ENCODE measurements at places on chromosomes 16 and 17. TPM values are rescaled to one million over a fixed set of nuclear protein-coding genes. Genes with fewer than 3 reads are reported as not detected.

GRCh38 chr17:74467221-74467951, 952 bp downstream of the CD300A start:
- no peak for DNase-seq

DNA sequence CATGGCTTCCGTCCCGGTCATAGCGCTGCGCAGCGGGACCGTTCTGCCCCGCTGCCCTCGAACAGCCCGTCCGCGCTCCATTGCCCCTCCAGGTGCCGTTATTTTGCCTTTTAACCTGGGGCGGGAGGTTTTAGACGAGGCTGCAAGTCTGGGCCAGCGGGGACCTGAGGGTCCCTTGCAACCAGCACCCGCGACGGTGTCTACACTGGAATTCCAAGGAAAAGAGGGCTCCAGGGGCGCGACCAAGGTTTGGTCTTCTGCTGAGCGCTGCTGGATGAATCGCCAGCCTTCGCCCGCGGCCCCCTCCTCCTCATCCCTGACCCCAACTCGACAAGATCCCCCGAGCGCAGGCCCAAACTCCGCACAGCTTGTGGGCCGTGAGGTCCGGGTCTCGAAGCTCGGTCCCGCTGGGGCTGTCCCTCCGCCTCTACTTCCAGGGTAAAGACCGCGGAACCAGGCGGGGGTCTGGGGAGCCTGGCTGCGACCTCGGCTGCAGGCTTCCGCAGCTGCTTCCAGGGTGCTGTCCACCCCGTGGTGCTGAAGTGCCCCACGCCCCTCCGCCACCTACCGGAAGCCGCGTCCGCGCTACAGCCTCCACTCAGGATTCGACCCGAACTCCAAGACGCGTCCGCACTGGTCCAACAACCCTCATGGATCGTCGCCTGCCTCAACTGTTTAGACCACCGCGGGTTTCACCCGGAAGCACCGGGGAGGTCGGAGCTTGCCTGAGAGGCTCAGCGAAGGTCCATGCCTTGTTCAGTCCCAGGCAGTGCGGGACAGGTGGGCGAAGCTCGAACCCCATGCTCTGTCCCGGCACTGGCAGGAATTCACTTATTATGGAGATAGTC, 10.1 kb upstream of the CA4 start:
- DNase-seq: no peak

- DNase-seq: peak; percentile 31
These were observed 20.6 kb upstream of the PIK3R6 start for GRCh38 chr17:8887834-8888703.

DNA sequence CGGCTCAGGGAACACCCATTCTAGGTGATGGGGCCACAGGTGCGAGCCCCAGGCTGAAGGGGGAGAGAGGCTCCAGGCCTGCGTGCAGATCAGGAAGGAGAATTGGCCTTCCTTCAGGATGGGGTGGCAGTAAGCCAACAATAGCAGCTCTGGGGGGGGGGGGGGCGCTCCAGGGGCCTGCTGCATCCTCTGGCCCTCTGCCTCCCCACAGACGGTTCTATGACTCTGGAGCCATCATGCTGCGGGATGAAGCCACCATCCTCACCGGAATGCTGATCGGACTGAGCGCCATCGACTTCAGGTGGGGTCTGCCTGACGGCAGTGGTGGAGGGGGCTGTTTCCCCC, 6.1 kb downstream of the RUNDC3A start:
- DNase-seq: no peak

- no peak for DNase-seq
These were observed 23.4 kb downstream of the RBL2 start for GRCh38 chr16:53457670-53458069.

- peak; percentile 25 for DNase-seq
These were observed 1.7 kb upstream of the ITGAE start for GRCh38 chr17:3802461-3803307.

DNA sequence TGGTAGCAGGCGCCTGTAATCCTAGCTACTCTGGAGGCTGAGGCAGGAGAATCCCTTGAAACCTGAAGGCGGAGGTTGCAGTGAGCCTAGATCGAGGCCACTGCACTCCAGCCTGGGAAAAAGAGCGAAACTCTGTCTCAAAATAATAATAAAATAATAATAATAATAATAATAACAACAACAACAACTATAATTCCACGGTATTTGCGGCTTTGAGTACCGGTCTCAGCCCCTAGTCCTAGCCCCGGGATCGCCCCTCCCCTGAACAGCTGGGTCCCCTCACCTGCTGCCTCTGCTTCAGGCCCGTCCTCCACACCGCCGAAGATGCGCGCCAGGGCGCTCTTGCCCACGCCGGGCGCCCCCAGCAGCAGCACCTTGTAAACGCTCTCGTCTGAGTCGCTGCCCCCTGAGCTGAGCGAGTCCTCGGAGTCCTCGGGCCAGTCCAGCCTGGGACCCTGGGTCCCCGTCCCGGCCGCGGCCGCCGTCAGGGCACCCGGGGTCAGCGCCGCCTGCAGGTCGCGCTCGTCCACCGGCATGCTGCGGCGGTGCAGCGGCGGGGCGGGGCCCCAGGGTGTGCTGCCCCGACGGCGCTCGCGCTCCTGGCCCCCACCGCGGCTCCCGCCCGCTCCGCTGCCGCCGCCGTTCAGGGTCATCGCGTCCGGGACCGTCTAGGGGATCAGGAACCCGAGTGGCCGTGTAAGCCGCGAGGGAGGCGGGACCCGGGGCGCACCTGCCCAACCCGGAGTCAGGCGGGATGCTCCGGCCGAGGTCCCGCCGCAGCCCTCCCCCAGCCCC, 611 bp downstream of the RRAD start:
- no peak for DNase-seq

- DNase-seq: no peak
These were observed 175.1 kb downstream of the SOX9 start for GRCh38 chr17:72295916-72296315.

DNA sequence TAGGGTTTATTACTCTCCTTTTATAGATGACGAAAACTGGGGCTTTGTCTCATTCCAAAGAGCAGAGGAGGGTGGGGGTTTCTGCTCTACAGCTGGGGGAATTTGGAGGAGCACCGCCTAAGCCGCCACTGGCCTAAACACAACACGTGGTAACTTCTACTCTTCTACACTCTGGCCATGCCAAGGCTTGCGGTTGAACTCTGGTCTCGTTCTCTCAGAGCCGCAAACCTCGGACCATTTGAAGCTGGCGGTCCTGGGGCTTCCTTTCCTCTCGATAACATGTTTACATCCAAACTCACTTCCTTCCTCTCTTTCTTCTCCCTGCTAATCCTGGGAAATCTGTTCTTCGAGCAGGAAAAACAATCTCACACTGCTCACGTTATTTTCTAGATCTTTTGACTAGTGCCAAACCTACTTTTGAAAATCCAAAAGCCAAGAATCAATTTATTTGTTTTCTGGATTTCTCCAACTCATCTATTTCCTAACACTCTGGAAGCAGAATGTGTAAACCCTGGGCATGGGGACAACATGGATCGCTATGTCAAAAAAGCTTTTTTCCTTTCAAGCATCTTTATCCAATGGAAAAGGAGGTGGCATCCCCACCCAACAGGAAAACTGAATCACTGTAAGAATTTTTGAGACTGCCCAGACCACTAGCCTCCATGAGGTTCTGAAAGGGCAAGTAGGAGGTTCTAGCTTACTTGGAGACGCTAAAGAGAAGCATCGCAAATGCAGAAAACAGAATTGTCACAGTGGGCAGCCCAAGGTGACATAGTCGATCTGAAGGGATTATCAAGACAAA, 13.6 kb upstream of the EEF2K start:
- DNase-seq: no peak

Gene TP53TG3C
- not detected for polyA plus RNA-seq

DNA sequence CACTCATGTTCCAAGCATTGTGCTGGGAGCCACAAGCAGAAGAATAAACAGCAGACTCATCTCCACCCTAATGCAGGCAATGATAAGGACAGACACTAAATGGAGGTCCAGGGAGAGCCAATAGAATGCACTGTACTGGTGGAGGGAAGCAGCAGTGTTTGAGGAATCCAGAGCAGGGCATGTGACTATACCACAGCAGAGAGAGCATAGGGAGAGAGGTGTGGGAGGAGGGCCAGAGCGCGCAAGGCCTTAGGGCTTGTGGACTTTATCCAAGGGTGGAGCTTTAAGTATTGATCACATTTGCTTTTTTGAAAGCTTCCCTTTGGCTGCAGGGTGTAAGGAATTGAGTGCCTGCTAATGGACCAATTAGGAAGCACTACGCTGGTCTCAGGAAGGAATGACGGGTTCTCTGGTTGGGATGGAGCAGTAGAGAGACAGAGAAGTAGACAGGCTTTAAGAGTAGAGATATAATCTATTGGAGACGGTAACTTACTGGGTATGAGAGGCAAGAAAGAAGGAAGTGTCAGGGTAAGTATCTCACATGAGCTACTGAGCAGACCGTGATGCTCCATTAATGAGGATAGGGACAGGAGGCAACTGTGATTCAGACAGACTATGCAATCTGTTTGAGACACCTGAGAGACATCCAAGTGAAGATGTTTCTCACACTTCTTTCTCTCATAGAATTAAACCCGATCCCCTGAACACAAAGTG, 82.2 kb downstream of the MYO1D start:
- DNase-seq: no peak

Gene BRIP1
- 11.5 TPM for polyA plus RNA-seq

DNA sequence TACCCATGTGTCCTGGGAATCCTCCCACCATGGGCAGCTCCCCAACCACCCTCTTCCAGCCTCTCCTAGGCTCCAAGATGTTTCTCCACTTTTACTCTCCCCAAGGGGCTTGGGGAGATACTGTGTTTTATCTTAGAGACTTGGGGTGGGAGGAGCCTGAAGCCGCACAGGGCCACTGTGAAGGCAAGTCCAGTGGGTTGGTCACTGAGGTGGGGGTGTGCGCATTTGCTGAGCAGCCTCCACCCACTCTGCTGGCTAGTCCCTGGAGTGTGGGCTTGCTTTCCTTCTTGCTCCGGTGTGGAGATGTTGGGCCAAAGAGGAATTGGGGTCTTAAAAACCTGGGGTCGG, 4.1 kb upstream of the CLDN9 start:
- DNase-seq: no peak

GRCh38 chr17:8189041-8189710, 804 bp downstream of the BORCS6 start:
- DNase-seq: no peak

DNA sequence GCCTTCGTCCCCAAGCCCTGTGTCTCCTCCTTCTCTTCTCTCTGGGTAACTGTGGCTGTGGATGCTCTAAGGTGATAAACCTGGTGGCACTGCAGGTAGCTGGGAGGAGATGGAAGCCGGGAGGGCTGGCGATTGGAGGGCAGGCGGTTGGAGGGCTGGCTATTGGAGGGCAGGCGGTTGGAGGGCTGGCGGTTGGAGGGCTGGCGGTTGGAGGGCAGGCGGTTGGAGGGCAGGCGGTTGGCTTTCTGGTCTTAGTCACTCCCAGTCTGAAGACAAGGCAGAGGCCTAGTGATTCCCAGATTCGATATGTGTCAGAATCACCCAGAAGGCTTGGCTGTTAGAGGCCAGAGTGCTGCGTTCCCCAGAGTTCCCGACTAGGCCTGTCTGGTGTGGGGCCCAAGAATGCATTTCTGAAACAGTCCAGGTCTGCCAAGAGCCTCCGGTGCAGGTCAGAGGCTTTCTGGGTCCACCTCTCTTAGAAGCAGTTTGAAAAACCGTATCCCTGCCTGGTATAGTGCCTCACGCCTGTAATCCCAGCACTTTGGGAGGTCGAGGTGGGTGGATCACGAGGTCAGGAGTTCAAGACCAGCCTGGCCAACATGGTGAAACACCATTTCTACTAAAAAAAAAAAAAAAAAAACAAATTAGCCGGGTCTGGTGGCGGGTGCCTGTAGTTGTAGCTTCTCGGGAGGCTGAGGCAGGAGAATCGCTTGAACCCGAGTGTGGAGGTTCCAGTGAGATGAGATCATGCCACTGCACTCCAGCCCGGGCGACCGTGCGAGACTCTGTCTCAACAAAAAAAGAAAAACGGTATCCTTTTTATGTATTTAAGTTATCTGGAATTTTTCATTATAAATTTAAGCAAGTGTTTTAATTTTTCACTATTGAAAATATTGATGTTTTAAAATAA, 59.7 kb downstream of the WDR45B start:
- DNase-seq: no peak

Measured in left renal cortex interstitium (tissue), 4 donors.